Dorsolateral prefrontal cortex (tissue), 122 donors: ENCODE measurements at places on chromosomes 3 and 15. TPM values are rescaled to one million over a fixed set of nuclear protein-coding genes. Genes with fewer than 3 reads are reported as not detected.

The STRC gene
- total RNA-seq, result 19.2 TPM

The MAP1A gene
- 719 TPM for total RNA-seq

The PPP4R2 gene
- 77.4 TPM for total RNA-seq

The GRK7 gene
- total RNA-seq, result not detected

The CFAP20DC gene
- 1.3 TPM for total RNA-seq

The TRIM42 gene
- total RNA-seq, result not detected

The DNAH12 gene
- total RNA-seq, result 1.5 TPM
